ENCODE measurements at places on chromosomes 13 and 19.

DNA sequence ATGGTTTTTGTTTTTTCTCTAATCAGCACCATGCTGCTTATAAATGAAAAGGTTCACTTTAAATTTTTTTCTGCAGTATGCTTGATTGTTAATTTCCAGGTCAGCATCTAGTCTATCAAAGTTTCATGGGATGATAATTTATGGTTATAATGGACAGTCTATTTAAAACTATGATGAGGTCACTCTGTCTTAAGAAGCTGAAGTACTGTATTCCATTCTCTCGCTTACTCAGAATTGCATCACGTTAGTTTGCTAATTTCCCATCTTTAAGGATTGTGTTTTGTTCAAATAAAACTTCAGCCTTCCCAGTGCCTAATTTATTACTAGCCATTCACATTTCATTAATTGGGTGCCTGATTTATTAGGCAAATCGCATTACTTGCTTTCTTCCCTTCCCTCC lies 94.3 kb downstream of the GPC6 start:
- H3K27me3 ChIP-seq = no peaks in the 10 kb centered on the region
- H3K4me3 ChIP-seq = no peak overlapping the region
- no peak overlapping the region for H3K27ac ChIP-seq
- H3K36me3 ChIP-seq = no peaks in the 10 kb centered on the region
- H3K4me1 ChIP-seq = no peaks in the 10 kb centered on the region

GRCh38 chr19:1411255-1412191 lies 4.1 kb downstream of the DAZAP1 start:
- peak; percentile 34 for DNase-seq
- peaks cover 49% of the 10 kb centered on the region for H3K4me1 ChIP-seq
- no peak overlapping the region for H3K27ac ChIP-seq
- H3K4me3 ChIP-seq = peak overlapping the region; percentile 60

GRCh38 chr13:114227528-114227927 lies 7.2 kb upstream of the CDC16 start:
- peaks cover 7% of the 10 kb centered on the region for H3K27me3 ChIP-seq
- no peak for DNase-seq
- H3K36me3 ChIP-seq = no peaks in the 10 kb centered on the region
- H3K4me1 ChIP-seq = peaks cover 13% of the 10 kb centered on the region
- H3K4me3 ChIP-seq = no peak overlapping the region
- no peak overlapping the region for H3K27ac ChIP-seq

DNA sequence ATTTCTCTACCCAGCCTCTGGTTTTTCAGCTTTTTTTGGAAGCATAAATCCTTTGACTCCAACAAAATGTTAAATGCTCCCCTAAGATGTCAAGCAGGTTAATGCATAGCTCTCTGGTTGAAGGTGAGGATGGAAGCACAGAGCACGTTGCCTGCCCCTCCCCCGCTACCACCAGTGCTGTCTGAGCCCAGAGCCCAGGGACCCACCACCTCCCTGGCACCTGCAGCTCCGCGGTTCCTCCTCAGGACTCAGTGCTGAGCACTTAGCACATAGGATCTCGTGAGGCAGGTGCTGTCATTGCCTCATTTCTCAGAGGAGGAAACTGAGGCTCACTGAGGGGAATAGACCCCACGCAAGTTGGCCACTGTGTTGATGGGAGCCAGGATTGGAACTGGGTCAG lies 48.6 kb downstream of the DPF1 start:
- peaks cover under 1% of the 10 kb centered on the region for H3K36me3 ChIP-seq
- no peak for DNase-seq
- H3K27ac ChIP-seq = no peak overlapping the region
- no peaks in the 10 kb centered on the region for H3K4me1 ChIP-seq
- no peaks in the 10 kb centered on the region for H3K27me3 ChIP-seq
- H3K4me3 ChIP-seq = no peak overlapping the region

GRCh38 chr13:52738719-52739467 lies 727 bp downstream of the CNMD start:
- no peaks in the 10 kb centered on the region for H3K36me3 ChIP-seq
- H3K4me3 ChIP-seq = no peak overlapping the region
- no peaks in the 10 kb centered on the region for H3K27me3 ChIP-seq
- no peak for DNase-seq
- H3K27ac ChIP-seq = no peak overlapping the region
- no peaks in the 10 kb centered on the region for H3K4me1 ChIP-seq

DNA sequence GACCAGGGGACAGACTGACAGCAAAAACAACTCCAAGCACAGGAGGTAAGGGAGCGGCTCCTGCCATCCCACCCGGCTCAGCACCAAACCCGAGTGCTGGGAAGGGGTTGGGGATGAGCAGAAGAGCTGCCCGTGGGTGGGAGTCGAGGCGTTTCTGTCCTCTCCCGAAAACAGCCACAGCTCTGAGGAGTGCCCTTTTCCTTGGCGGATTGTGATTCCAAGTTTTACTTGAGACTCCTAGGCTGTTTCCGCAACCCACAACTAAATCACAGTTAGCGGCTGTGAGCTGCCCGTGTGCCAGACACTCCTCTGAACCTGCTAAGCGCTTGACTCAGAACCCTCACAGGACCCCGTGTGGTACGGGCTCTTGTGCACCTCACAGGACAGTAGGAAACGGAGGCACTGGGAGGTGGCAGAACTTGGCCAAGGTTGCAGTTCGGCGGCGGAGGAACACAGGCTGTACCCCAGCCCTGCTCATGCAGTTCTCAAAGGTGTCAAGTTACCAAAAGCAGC lies 21.4 kb downstream of the CFAP97D2 start:
- no peaks in the 10 kb centered on the region for H3K27me3 ChIP-seq
- H3K36me3 ChIP-seq = no peaks in the 10 kb centered on the region
- H3K4me3 ChIP-seq = no peak overlapping the region
- no peak for DNase-seq

- no peak overlapping the region for H3K4me3 ChIP-seq
- H3K36me3 ChIP-seq = no peaks in the 10 kb centered on the region
- no peaks in the 10 kb centered on the region for H3K27me3 ChIP-seq
- no peak overlapping the region for H3K27ac ChIP-seq
Measured at GRCh38 chr13:68551701-68552522, 1321.8 kb upstream of the PCDH9 start.

DNA sequence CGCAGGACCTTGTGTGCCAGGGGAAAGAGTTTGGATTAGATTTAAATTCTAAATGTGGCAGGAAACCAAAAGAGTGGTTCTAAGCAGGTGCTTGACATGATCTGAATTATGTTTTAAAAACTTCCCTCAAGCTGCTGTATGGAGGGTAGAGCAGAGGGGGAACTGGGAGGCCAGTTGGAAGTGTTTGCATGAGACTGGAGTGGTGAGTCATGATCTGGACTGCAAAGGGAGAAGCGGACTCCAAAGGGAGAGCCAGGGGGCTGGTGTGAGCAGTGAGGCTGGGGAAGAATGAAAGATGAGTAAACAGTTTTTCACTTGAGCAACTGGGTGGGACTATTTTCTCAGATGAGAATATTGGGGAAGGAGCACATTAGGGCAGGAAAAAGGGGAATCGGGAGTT lies 206.1 kb downstream of the DNAJC15 start:
- H3K27me3 ChIP-seq = no peaks in the 10 kb centered on the region
- H3K27ac ChIP-seq = no peak overlapping the region
- no peak for DNase-seq
- H3K4me3 ChIP-seq = no peak overlapping the region
- H3K36me3 ChIP-seq = no peaks in the 10 kb centered on the region

- H3K27me3 ChIP-seq = no peaks in the 10 kb centered on the region
- H3K4me1 ChIP-seq = no peaks in the 10 kb centered on the region
- no peak overlapping the region for H3K27ac ChIP-seq
- peaks cover 25% of the 10 kb centered on the region for H3K36me3 ChIP-seq
- DNase-seq = no peak
Measured at GRCh38 chr19:40369797-40370196, 20.2 kb downstream of the HIPK4 start.

DNA sequence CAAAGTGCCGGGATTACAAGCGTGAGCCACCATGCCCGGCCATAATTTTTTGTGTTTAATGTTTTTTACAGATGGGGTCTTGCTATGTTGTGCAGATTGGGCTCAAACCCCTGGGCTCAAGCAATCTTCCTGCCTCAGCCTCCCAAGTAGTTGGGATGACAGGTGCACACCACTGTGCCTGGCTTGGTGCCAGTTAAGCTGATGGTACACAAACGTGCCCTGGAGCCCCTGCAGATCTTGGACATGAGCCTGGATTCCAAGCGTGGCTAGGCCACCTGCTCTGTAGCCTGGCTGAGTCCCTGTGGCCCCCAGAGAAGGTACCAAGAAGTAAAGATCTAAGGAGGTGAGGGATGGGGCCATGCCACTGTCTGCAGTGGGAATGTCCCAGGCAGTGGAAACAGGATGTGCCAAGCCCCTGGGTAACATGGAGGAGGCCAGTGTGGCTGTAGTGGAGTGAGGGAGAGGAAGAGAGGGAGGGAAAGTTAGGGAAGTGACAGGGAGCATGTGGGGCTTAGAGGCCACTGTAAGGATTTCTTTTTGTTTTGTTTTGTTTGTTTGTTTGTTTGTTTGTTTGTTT lies 7.0 kb downstream of the PRODH2 start:
- H3K27me3 ChIP-seq = no peaks in the 10 kb centered on the region
- H3K36me3 ChIP-seq = no peaks in the 10 kb centered on the region

GRCh38 chr19:39710333-39710890 lies 6.1 kb downstream of the LGALS14 start:
- DNase-seq = no peak
- H3K27me3 ChIP-seq = no peaks in the 10 kb centered on the region
- H3K27ac ChIP-seq = no peak overlapping the region
- H3K4me3 ChIP-seq = no peak overlapping the region

DNA sequence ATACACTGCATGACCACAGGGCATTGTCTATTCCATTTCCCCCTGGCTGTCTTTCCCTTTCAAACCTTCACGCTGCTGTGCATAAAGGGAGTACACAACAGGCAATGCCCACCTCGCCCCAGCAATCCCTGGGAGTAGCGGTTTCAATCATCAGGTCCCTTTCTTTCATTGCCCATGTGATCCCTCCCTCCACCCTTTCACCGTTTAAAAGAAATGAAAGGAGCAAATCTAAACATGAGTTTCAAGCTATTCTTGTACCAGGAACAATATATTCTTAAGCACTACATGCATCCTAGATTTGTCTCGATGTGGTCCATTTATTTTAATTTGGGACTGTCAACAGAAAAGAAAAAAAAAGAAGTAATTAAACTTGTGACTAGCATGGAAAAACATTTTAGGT lies 123.4 kb upstream of the ARGLU1 start:
- H3K36me3 ChIP-seq = no peaks in the 10 kb centered on the region
- no peak for DNase-seq
- H3K4me1 ChIP-seq = no peaks in the 10 kb centered on the region
- no peak overlapping the region for H3K27ac ChIP-seq
- no peaks in the 10 kb centered on the region for H3K27me3 ChIP-seq
- no peak overlapping the region for H3K4me3 ChIP-seq

DNA sequence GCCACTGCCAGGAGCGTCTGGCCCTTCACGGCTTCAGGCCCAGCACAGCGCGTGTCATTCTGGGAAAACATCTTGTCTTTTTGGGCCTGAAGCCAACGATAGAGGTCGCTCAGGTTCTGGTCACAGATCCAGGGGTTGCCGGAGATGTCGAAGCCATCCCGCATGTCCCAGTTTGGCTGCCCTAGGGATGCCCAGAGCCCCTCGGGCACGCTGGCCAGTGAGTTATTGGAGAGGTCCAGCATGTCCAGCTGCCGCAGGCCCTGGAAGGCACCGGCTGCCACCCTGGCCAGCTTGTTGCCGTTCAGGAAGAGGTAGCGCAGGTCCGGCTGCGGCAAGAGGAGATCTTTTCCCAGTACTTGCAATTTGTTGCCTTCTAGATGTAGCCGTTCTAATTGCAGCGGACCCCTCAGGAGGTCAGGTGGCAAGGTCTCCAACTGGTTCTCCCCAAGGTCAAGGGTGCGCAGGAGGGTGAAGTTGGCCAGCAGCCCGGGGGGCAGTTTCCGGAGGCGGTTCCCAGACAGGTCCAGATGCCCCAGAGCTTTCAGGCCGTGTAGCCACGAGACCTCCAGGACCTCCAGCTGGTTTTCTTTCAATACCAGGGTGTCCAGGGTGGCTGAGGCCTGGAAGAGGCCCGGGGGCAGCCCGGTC lies 1.8 kb downstream of the LRG1 start:
- no peaks in the 10 kb centered on the region for H3K36me3 ChIP-seq
- no peak for DNase-seq
- no peaks in the 10 kb centered on the region for H3K4me1 ChIP-seq
- no peak overlapping the region for H3K4me3 ChIP-seq

DNA sequence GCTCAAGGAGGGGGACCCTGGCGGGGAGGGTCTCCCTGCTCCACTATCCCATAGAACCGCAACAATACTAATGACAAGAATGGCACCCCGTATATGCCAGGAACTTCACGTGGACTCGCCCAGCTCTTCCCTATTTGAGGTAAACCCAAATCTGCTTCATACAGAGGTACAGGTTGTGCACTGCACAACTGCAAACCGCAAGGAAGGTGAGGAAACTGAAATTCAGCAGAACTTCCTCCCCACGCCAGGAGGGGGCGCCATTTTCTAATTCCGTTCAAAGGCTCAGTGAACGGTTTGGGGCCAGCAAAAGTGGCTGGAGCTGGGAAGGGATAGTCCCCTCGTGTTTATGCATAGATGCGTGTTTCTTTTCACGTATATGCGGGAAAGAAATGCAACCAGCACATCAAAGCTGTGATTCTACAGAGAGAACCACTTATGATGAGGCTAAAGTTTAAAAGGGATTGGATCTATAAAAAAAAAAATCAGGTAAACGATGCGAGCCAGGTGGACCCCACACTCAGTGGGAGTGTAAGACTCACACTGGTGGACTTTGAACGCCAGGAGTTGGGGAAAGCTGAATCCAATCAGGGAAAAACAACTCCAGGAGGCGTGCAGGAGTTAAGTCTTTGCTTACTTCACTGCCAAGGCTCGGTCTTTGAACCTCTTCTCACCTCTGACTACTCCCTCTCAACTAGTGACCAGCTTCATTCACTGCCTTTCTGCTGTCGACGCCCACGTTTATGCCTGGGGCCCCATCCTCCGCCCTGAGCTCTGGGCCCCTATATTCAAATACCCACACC lies 20.3 kb downstream of the C19orf81 start:
- H3K4me1 ChIP-seq = no peaks in the 10 kb centered on the region
- DNase-seq = peak; percentile 48
- no peak overlapping the region for H3K27ac ChIP-seq
- H3K4me3 ChIP-seq = no peak overlapping the region
- H3K27me3 ChIP-seq = no peaks in the 10 kb centered on the region

DNA sequence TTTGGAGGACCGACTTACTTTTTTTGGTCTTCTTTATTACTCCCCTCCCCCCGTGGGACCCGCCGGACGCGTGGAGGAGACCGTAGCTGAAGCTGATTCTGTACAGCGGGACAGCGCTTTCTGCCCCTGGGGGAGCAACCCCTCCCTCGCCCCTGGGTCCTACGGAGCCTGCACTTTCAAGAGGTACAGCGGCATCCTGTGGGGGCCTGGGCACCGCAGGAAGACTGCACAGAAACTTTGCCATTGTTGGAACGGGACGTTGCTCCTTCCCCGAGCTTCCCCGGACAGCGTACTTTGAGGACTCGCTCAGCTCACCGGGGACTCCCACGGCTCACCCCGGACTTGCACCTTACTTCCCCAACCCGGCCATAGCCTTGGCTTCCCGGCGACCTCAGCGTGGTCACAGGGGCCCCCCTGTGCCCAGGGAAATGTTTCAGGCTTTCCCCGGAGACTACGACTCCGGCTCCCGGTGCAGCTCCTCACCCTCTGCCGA lies 409 bp downstream of the FOSB start:
- peak overlapping the region; percentile 88 for H3K4me3 ChIP-seq
- peaks cover 5% of the 10 kb centered on the region for H3K27me3 ChIP-seq
- DNase-seq = no peak
